Upper lobe of left lung (tissue), 6 donors: ENCODE measurements at places on chromosomes 2 and 18. TPM values are rescaled to one million over a fixed set of nuclear protein-coding genes. Genes with fewer than 3 reads are reported as not detected.

GRCh38 chr2:232592772-232593395, 40.5 kb upstream of the EFHD1 start:
- no peak for DNase-seq

DNA sequence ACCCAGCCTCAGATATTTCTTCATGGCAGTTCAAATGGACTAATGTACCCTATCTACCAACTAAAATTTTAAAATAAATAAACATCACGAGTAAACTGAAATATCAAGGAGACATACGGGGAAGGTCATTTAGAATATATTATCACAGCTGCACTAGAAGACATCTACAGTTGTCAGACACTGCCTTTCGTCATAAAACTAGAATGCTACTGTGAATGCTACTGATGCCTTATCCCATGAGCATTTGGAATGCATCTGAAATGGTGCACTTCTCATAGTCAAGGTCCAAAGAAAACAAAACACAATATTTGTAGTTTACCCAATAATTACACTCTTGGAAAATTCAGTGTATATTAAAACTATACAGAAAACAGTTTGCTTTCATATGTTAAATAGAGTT, 165.2 kb downstream of the MREG start:
- DNase-seq: no peak

DNA sequence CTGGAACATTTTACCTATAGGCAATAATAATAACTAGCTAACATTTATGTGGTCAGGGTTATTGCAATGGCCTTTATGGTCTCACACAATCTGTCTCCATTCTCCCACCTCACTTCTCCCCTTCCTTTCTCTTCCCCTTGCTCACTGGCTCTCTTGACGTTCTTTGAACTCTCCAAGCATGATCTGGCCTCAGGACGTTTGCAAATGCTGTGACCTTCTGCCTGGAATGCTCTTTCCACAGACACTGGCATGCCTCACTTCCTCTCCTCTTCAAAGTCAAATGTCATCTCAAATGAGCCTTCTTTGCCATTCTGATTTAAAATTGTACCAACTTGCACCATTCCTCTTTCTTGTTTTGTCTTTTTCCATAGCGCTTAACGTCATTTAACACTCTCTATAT, 25.3 kb upstream of the GCG start:
- no peak for DNase-seq

- DNase-seq: no peak
Observed at GRCh38 chr2:225114786-225115323, 72.6 kb upstream of the DOCK10 start.

DNA sequence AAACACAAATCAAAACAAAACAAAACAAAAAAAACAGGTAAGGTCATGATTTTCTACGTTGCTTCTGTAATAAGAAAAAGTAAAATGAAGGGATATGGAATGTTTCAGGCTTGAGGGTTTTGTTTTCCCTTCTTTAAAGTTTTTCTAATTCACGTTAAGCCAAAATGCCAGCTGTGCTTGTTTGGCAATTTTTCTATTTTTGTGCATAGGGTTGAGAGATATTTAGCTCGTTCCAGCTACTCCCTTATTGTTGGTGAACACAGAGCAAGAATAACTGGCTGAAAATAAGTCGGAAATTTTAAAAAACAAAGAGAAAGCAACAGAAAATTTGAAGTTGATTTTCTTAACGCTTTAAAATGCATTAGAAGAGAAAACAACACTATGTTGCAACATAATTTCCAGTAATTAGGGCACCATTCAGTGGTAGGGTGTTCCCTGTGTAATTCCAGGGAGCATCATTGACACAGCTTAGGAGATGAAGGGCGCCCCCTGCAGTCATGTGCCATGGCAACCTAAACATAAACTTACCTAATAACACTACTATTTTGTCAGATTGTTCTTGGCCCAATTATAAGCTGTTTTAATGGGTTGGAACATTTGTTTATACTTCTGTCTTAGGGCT, 99.5 kb downstream of the DTNA start:
- no peak for DNase-seq

The SPP2 gene
- total RNA-seq: not detected

- DNase-seq: no peak
Observed at GRCh38 chr2:67564076-67564475, 166.9 kb downstream of the ETAA1 start.

GRCh38 chr2:7706791-7707190, 789.6 kb downstream of the RNF144A start:
- no peak for DNase-seq

DNA sequence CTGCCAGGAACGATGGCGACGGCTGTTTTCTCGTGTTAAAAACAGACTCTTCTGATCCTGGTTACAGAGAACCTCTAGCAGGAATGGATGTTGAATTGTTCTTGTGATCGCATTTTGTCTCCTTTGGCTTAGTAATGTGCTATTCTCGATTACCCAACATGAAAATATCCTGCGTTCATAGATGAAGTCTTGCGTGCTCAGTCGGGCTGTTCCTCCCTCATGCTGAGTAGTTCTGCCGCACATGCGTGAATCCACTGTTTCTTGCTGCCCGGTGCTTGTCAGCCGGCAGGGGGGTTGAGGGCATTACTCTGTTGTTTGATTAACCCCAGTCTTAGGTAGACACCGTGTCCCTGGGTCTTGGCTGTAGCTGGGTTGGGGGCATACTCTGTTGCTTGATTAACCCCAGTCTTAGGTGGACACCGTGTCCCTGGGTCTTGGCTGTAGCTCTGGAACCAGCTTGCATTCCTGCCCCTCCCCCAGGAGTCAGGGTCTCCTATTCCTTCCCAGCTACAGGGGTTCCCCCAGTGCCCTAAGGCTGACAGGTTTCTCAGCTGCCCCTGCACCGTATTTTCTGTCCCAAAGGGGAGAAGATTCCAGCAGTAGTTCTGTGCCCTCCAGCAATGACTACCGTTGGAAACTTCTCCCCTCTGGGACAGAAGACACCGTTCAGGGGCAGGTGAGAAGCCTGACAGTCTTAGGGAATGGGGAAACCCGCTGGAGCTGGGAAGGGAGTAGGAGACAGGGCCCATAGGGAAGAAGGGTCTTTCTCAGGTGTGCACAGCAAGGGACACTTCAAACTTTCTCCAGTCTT, 22.1 kb upstream of the ASB1 start:
- peak; percentile 61 for DNase-seq

DNA sequence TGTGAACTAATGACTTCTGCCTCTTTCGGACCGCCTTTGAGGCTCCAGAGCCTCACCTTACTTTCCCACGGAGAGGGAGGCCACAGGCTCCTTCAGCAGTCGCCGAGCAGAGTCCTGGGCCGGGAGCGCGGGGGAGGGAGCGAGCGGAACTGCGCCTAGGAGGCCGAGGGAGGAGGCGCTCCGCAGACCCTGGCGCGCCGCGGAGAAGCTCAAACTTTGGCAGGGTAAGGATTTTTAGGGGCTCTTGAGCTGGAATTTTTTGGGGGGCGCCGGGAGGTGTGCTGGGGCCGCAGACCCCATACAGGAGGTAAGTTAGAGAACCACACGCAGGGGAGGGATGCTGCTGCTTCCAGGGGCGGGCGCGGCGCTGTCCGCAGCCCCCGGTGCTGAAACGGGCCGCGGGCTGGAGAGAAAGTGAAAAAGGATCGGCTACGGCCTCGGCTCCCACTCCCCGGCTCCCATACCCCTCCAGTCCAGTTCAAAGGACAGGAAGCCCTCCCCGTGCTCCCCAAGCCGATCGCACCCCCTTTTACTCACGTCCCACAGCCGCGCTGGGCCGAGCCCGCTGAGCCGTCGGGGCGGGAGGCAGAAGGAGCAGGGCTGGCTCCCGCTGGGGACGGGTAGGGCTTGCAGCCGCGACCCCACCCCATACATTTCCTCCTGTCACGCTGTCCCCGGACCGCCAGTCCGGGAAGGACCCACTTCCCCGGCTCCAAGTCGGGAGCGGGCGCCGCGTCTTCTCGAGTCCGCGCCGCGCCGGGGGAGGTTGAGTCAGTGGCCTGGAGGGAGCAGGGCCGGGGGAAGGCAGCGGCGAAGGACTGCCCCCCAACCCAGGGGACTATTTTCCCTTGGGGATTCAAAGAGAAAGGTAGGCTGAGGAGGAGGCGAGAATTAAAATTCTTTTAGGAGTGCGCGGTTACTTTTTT, at the start of gene CNGA3:
Gene CNGA3 (plus strand): TSS at position 146 of the 926 bp plus-strand sequence. CDS start 23,520 bp downstream, outside the sequence.
- DNase-seq: no peak

The CDK5R2 gene
- total RNA-seq: not detected

GRCh38 chr2:157107877-157108276, 149.6 kb upstream of the GALNT5 start:
- peak; percentile 43 for DNase-seq

The PJVK gene
- 2.1 TPM for total RNA-seq

The AQP4 gene
- total RNA-seq: 277 TPM
